ENCODE measurements at places on chromosomes 2 and 18.

- DNase-seq: no peak
These were observed 12.8 kb upstream of the TMEM237 start for GRCh38 chr2:201656102-201656501.

DNA sequence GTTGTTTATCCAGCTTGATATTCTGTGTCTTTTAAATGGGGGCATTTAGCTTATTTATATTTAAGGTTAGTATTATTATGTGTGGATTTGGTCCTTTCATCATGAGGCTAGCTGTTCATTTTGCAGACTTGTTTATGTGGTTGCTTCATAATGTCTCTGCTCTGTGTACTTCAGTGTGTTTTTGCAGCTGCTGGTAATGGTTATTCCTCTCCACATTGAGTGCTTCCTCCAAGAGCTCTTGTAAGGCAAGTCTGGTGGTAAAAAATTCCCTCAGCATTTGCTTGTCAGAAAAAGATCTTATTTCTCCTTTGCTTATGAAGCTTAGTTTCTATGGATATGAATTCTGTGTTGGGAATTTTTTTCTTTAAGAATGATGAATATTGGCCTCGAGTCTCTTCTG lies 47.8 kb upstream of the NT5C1B start:
- DNase-seq: no peak

DNA sequence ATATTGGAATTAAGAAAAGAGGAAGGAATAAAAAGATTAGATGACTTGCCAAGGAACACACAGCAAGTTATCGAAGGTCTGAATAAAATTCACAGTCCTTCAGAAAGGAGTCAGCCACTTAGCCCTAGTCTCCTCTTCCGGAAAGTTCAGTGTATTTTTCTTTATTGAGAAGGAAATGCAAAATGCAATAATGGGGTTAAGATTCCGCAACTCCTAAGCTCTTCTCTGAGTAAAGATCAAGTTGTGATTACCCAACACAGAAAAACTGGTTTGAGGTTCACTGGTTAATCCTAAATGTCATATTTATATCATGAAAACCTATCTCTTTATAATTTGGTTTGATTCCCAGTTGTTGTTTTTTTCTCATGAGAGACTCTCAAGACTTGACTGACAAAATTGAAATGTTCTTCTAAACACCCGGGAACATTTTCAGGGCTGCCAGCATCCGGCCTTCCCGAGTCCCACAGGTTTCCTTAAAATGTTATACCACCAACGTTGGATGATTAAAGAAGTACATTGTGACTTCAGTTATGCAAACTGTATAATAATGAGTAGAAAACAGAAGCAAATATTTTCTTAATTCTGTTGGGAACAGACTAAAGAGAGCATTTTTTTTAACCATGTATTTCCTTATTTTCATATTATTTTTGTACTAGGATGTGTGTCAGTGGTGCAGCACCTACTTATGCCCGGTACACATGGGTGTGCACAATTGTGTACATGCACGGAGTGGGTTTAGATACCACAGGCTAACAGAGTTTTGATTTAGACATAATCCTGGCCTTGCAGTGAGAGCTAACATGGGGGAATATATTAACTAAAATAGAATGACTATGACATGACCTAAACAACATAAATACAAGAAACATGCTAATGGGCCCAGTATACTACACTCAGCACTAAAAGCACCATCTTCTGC lies 100.2 kb downstream of the STK39 start:
- DNase-seq: no peak

DNA sequence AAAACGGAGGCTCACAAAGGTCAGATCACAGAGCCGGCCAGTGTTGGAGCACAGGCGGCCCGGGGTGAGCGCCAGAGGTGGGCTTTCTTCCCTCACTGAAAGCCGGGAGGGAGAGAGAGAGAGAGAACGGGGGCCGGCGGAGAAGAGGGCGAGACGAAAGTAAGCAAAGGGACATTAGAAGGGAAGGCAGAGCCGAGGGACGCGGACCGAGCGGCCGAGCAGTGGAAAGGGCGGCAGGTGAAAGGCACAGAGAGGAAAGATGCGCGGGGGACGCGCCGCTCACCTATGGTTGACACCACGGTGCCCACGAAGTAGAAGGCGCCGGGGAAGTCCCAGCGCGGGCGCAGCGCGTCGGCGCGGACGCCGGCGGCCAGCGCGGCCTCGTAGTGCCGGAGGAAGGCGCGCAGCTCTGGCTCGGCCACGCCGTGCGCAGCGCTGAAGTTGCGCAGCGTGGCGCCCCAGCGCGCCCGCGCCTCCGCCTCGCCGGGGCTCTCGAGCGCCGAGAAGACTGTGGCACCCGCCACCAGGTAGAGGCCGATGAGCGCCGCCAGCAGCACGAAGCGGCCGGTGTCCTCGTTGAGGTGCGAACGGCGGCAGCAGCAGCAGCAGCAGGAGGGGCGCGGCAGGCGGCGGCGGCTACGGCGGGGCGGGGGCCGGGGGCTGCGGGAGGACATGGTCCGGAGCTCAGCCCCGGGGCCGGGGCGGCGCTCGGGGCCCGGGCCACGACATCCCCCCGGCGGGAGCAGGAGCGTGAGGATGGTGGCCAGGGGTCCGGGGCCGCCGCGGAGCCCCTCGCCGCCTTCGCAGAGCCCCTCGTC lies 166.9 kb downstream of the MSH2 start:
- peak; percentile 18 for DNase-seq

DNA sequence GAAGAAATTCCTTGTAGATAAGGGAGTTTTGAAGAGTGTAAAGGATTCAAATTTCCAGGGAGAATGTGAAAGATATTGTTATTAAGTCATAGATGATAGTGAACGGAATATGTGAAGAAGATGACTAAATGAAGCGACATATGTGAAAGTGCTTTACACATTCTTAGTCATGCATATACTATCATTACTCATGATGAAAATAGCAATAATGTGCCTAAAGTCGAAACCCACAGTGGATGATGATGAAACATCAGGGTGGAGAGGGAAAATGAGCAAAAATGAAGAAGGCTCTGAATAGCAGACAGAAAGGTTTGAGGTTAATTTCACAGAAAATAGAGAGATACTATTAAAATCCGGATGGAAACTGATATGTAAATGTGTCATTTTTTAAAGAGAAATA lies 1237.1 kb downstream of the LRP1B start:
- no peak for DNase-seq

GRCh38 chr2:40317046-40317445 lies 134.8 kb downstream of the SLC8A1 start:
- no peak for DNase-seq

- DNase-seq: no peak
These were observed 6.4 kb downstream of the ZEB2 start for GRCh38 chr2:144513388-144514101.

DNA sequence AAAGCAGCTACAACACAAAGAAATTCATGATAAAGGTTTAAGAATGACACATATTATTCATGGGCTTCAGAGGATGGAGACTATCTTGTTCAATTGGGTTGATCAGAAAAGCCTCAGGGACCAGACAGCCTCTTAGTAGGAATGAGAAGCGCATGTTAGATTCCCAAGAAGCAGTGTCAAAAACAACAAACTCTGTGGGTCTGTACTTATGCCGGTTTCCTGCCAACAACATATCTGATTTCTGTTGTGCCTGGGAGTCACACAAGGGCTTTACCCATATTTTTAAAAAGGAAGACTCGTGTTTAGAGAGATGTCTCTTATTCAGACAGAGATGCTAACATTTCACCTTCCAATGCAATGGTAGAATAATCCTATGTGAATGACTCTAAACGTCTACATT lies 2180.6 kb upstream of the CELF4 start:
- no peak for DNase-seq

GRCh38 chr2:111118981-111119821 lies 1.5 kb upstream of the BCL2L11 start:
- no peak for DNase-seq

DNA sequence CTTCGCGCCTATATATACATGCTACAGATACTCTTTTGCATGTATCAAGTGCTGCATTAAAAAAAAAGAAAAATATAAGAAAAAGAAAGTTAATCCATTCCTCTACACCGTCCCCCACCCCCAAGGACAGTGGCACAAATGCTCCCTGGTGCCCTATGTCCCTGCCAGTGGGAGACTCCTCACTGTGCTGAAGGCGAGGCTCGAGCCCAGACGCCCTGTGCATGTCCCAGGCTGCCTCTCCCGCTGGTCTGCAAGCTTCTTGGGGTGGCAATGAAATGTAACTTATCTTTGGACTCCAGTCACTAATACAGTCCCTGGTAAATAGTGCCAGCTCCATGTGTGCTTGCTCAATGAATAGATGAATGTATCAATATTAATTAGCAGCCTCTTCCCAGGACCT lies 185.6 kb upstream of the SMAD2 start:
- DNase-seq: no peak

DNA sequence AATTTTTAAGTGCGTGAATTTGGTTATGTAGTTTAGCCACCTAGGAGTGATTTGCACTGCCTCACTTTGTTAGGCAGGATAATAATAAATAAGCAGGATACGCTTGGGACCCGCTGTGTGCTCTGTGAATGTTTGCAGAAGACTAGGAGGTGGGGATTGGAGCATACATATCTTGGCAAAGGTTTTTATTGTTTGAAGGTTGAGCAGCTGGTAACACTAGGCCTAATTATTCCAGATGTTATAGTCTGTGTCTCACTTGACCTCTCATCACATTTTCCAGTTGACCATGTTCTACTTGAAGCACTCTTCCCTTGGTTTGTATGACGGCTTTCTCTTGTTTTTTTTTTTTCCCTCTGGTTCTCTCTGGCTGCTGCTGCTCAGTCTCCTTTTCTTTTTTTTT lies 42.7 kb downstream of the FHOD3 start:
- peak; percentile 6 for DNase-seq

DNA sequence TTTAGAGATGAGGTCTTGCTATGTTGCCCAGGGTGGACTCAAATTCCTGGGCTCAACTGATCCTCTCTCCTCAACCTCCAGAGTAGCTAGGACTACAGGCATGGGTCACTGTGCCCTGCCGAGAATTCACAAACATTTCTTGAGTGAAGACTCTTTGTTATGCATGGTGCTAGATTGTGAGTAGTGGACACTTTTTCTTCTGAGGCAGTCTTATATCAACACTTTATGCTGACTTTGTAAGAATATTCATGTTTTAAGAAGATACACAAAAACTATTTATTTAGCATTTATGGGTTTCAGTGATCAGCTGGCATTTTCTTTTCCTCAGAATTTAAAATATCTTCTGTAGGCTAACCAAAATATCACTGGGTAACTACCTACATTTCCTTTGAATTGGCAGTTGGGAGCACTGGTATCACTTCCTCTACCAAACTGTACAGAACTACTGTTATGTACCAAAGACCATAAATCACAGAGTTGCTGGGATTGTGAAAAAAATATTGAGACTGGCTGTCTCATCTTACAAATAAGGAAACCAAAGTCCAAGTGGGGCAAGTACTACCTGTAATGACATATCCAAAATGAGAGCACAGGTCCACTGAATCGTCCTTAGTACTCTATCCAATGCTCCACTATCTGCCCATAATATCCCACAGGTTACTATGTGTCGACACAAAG lies 34.0 kb downstream of the DOCK10 start:
- DNase-seq: no peak

- no peak for DNase-seq
These were observed 952.7 kb downstream of the TDRD15 start for GRCh38 chr2:22076454-22076853.

DNA sequence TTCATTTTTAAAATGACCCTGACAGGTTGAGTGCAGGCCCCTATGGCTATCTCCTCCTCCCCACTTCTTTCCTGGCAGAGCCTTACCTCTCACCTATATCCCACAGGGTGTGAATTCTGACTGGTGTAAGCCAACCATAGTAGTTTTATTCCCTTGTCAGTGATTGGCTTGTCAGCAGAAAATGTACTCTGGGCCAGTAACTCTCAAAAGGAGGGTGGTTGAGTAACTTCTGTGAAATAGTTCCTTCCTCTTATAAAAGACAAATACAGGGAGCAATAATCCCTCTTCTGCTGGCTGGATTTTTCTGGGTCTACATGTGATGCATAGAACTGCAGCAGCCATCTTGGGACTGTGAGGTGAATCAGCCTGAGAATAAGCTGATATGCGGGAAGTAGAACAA lies 83.4 kb downstream of the RAPH1 start:
- DNase-seq: no peak

GRCh38 chr2:26552641-26553374 lies 74.9 kb upstream of the OTOF start:
- DNase-seq: no peak

DNA sequence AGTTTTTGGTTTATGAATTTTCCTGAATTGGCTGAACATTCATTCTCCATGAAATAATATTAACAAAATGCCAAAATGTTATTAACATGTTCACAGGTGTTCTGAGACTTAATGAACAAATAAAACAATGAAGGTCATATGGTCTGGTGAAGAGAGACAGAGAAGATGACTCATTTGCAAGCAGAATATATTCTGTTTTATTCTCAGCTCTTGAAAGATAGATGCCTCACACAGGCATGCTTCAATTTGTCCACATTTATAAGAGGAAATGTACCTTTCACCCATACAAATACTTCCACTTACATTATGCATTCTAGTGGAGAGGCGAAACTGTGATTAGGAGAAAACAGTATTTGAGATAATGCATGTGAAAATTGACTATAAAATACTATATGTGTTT lies 75.4 kb upstream of the PGAP1 start:
- DNase-seq: no peak

DNA sequence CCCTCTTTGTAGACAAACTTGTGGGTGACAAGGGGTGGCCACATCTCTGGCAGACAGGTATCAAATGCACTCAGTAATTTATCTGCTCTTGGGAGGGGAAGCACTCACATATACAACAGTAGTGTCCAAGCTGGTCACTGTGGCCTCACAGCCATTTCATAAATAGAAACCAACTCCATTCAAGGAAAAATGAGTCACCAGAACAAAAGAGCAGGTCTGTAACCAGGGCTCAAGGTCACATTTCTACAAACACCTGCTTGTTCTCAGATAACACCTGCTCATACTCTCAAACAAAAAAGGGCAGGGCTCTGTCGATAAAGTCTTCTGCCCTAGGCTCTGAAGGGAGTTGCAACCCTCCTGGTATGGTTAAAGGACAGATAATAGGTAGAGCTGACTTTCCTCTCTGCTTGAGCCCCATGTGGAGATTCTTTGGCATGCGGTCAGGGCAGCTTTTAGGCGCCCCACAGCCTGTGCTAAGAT lies 459.0 kb downstream of the BCL11A start:
- DNase-seq: peak; percentile 76

DNA sequence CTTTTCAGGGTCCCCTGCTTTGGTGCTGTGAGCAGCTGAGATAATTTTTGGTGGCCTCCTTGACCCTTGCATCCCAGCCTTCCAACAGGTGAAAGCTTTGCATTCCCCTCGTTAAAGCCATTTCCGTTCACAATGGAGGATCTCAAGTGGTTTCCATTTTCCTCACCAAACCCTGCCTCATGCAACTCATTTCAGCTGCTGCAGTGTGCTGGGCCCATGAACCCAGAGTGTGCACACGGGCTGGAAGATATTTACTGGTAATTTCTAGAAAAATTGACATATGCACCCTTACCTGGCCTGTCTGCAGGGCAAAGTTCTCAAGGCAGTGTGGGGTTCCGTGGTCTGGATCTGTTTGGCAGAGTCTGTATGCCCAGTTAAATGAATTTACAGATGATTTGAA lies 246.8 kb upstream of the HS6ST1 start:
- DNase-seq: no peak

DNA sequence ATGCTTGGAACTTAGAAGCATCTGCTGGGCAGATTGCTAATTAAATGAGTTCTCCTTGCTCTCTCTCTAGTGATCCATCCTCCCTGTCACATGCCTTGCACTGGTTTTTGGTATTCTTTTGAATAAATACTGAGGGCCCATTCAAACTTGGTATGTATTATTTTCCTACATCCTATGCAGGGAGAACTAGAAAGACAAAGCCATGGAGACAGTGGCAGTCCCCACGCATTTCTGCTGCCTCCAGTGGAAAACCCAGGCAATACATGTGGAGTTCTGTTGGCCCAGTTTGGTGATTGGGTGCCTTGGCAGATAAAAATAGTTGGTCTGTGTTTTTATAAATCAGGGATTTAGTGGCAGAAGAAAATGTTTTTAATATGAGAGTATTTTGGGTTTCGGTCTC lies 68.7 kb downstream of the DIS3L2 start:
- DNase-seq: no peak

All from NCI-H774 (cell line).